ENCODE measurements at places on chromosomes 12 and 14. TPM values are rescaled to one million over a fixed set of nuclear protein-coding genes. Genes with fewer than 3 reads are reported as not detected.

Gene ETFBKMT
- 4.0 TPM for total RNA-seq

Gene SP1
- 91.1 TPM for total RNA-seq

Gene ASCL1
- total RNA-seq, result 0.15 TPM

Gene ART4
- total RNA-seq, result 3.7 TPM

Gene SLC2A14
- total RNA-seq, result not detected

DNA sequence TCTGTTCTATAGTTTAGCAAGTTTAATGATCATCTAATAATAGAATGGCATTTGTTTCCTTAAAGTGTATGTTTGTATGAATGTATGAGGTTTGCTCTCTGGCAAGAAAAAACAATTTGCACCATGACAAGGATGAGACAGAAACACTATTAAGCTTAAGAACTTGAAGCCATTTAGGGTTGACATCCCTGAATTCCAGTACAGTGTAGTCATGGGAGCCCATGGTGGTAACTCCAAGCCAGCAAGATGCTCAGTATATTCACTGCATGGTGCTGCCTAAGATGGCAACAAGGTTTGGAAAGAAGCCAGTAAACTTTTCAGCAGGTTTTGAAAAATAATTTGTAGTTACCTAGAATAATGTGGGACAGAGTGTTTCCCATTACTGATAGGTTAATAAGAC lies 158.6 kb downstream of the PRIMA1 start:
- DNase-seq, result no peak
- no peaks in the 10 kb centered on the region for H3K27me3 ChIP-seq
- no peaks in the 10 kb centered on the region for H3K36me3 ChIP-seq
- H3K27ac ChIP-seq, result no peak overlapping the region

DNA sequence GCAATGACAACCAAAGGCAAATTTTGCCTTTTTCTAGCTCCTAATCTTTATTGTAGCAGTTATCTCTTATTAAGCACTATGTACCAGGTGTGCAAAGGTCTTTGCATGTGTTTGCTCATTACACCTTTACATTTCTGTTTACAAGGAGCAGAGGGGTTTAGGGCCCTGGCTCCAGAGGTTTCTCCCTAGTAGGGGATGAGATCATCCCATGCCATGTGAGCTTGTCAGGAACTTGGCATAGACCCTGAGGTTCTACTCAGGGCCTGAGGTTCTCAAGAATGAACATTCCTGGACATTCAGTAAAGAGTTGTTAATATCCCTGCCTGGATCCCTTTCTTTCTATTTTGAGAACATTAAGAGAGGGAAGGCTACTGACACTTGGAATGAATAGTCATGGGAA lies 292.0 kb downstream of the RPAP3 start:
- DNase-seq, result no peak
- no peak overlapping the region for H3K4me3 ChIP-seq
- H3K4me1 ChIP-seq, result peaks cover under 1% of the 10 kb centered on the region
- no peaks in the 10 kb centered on the region for H3K27me3 ChIP-seq
- no peaks in the 10 kb centered on the region for H3K36me3 ChIP-seq

DNA sequence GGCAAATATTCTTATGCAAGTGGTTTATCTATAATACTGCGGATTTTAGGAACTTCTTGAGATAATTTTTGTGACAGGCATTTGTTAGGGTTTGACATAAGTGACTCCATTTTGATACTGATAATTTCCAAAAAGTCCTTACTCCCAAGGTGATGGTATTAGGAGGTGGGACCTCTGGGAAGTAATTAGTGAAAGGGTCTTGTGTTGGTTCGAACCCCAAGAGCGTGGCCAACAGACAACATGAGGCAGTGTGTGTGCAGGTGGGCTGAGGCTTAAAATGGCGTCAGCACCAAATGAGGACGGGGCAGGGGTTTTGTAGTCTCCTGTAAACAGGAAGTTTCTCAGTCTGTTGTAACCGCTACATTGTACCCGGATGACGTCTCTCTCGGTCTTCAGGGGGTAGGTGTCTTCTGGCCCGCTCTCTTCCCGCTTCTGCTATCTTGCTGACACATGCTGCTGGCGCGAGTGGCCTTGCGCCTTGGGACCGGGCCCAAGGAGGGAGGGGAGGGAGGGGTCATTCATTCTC lies 1.7 kb upstream of the C12orf43 start:
- no peaks in the 10 kb centered on the region for H3K27me3 ChIP-seq
- no peak for DNase-seq
- H3K36me3 ChIP-seq, result peaks cover 3% of the 10 kb centered on the region
- no peak overlapping the region for H3K4me3 ChIP-seq

DNA sequence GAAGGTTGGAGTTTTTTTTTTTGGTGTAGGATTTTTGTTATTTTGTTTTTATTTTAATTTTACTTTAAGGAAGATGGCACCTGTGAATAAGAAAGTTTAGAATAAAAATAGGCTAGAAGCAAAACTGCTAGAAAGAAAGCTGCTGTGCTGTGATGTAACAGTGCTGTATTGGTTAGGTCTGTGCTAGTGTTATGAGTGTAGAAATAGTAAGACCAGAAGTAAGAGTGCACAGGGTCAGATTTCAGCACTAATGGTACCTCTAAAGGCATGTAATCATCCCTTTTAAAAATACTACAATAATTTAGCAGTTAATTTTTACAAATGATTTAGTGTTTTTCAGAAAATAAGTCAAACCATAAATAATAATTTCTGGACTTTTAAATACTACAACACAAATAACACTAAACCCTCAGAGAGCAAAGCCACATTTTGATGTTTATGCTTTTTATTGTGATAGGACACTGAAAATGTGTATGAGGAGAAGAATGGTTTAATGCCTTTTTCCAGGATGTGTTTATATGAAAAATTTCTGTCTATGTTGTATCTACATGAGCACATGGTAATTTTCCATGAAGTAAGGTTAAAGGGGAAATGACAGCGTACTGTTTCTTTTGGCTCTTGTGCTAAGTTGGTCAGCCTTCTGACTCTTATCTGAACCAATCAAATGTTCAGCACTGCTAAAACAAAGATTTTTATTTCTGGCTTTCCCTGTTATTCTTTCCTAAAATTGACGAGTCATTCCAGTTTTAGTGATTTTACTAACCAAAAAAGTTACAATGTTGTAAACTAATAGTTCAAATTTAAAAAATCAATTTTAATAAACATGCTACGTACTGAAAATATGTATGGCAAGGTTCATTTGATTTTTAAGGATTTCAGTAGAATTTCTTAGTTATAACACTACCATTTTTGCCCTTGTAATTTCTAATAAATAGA lies 96.1 kb downstream of the PPHLN1 start:
- no peak overlapping the region for H3K27ac ChIP-seq
- no peaks in the 10 kb centered on the region for H3K27me3 ChIP-seq
- no peak overlapping the region for H3K4me3 ChIP-seq
- H3K4me1 ChIP-seq, result peaks cover 8% of the 10 kb centered on the region
- no peak for DNase-seq

DNA sequence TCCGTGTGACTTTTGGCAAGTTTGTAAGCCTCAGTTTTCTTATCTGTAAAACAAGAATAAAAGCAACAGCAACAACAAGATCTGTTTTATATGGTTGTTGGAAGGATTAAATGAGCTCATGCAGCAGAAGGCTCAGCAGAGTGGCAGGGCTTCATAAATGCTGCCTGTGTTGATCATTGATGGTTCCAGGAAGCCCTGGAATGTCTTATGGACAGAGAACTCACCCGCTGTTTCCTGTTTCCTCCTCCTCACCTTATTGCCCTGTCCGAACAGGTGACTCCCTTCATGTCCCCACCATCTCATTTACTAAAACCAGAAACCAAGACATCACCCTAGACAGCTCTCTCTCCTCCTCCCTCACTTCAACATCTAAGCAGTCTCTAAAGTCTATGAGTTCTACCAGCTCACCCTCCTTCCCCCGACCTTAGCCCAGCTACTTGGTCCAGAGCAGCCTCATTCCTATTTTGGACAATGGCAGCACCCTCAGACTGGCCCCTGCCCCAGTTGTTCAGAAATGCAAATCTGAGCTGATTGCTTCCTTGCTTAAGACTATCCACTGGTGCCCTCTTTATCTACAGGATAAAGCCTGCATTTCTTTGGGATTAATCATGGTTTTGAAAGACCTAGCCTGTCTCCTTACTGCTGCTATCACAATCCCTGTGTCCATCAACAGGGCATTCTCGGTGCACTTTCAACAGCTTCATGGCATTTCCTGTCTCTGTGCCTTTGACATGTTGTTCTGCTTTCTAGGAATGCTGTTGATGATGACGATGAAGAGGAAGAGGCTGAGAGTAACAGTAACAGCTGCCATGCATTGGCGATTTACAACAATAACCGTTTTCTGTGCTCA lies 21.4 kb upstream of the GSG1 start:
- no peaks in the 10 kb centered on the region for H3K27me3 ChIP-seq
- H3K27ac ChIP-seq, result no peak overlapping the region
- H3K4me1 ChIP-seq, result no peaks in the 10 kb centered on the region

DNA sequence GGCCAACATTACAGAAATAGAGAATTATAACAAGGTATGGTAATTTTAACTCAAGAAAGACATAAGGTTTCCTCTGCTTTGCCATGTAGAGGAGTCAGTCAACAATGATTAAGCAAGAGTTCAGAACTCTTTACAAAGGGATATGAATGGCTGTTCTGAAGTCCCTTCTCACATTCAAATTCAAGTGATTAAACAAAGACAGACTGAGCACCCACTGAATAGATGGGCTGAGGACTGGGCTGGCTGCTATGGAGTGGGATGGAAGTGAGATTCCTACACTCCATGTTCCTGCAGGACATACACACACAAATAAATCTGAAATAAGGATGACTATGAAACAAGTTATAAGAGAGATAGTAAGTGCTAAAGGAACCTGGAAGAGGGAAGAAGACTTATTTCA lies 199.0 kb upstream of the GRIP1 start:
- no peaks in the 10 kb centered on the region for H3K27me3 ChIP-seq
- no peak overlapping the region for H3K27ac ChIP-seq
- no peaks in the 10 kb centered on the region for H3K4me1 ChIP-seq
- DNase-seq, result no peak

GRCh38 chr12:43052441-43052840 lies 462.9 kb upstream of the PRICKLE1 start:
- H3K36me3 ChIP-seq, result no peaks in the 10 kb centered on the region
- no peaks in the 10 kb centered on the region for H3K27me3 ChIP-seq
- H3K4me1 ChIP-seq, result no peaks in the 10 kb centered on the region
- DNase-seq, result no peak
- no peak overlapping the region for H3K4me3 ChIP-seq

GRCh38 chr14:58138714-58139482 lies 13.1 kb downstream of the ARMH4 start:
- no peak overlapping the region for H3K4me3 ChIP-seq
- no peaks in the 10 kb centered on the region for H3K36me3 ChIP-seq
- DNase-seq, result no peak
- no peak overlapping the region for H3K27ac ChIP-seq
- H3K4me1 ChIP-seq, result no peaks in the 10 kb centered on the region
- H3K27me3 ChIP-seq, result no peaks in the 10 kb centered on the region

DNA sequence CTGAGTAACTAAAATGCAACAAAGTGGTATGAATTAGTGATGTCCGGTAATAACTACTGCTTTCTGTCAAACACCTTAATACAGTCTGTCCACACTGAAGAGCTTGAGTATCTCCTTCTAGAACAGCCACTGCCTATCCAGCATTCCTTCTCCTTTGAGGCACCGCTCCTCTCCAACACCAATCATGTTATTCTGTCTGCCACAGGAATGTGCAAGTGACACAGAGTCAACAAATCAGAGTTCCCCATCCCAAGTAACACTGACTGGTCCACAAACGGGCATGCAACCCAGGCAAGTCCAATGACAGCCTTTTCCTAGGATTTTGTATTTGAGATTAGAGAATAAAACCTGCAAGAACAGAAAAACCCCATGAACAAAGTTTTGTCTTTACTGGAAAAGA lies 3.8 kb downstream of the GXYLT1 start:
- peaks cover 35% of the 10 kb centered on the region for H3K4me1 ChIP-seq
- no peaks in the 10 kb centered on the region for H3K36me3 ChIP-seq
- DNase-seq, result no peak
- no peaks in the 10 kb centered on the region for H3K27me3 ChIP-seq
- H3K27ac ChIP-seq, result no peak overlapping the region
- H3K4me3 ChIP-seq, result no peak overlapping the region

- no peaks in the 10 kb centered on the region for H3K4me1 ChIP-seq
- no peaks in the 10 kb centered on the region for H3K27me3 ChIP-seq
- no peak overlapping the region for H3K27ac ChIP-seq
Measured at GRCh38 chr12:5864972-5865371, 80.1 kb downstream of the ANO2 start.

DNA sequence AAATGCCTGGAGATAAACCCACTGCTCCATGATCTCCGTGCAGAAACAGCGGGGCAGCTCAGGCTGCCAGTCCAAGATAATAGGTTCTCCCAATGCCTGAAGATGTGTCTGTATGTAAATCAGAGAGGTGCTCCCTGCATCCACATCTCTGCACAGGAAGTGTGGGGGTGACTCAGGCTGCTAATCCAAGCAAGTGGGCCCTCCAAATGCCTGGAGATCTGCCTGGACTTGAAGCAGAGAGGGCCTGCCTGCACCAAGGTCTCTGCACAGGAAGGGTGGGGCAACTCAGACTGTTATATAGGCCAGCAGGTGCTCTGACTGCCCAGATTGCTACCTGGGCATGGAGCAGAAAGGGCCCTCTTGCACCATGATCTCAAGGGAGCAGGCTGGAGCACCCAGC lies 504.7 kb downstream of the LRFN5 start:
- H3K36me3 ChIP-seq, result no peaks in the 10 kb centered on the region
- DNase-seq, result no peak
- no peaks in the 10 kb centered on the region for H3K27me3 ChIP-seq
- H3K4me1 ChIP-seq, result no peaks in the 10 kb centered on the region
- no peak overlapping the region for H3K4me3 ChIP-seq
- no peak overlapping the region for H3K27ac ChIP-seq

DNA sequence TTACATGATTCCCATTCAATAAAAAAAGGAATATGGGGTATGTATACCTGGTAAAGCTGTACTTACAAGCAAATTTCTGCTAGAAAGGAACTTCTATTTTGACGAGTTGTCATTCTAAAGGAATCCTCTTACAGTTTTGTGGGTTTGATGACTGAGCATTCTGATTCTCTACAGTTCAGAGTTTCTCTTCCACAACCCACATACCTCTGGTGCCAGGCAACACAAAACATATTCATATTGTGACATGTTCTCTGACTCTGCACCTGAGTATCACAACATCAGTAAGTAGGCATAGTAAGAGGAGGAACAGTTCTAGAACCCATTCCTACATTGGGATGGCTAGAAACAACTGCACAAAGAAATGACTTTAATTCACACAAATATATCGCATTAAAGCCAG lies 636.6 kb downstream of the MED13L start:
- H3K36me3 ChIP-seq, result no peaks in the 10 kb centered on the region
- H3K27me3 ChIP-seq, result no peaks in the 10 kb centered on the region
- H3K4me1 ChIP-seq, result no peaks in the 10 kb centered on the region

DNA sequence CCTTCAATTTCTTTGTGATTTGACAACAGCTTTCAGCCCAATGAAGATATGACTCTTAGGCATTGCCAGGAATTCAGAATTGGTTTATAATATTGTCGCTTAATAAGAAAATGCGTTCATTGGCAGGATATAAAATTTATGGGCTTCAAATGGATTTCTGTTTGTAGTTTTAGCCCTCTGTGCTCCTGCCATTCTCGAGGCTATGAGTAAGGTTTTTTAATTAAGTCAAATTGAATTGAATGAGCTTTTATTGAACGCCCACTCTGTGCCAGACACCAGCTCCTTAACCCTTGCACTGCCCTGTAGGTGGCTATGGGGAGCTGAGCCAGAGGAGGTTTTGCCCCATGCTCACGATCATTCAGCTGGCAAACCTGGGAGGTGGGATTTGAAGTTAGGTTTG lies 115.1 kb downstream of the SLC25A47 start:
- DNase-seq, result no peak
- no peak overlapping the region for H3K27ac ChIP-seq
- H3K4me3 ChIP-seq, result no peak overlapping the region
- no peaks in the 10 kb centered on the region for H3K27me3 ChIP-seq

GRCh38 chr14:95895720-95896119 lies 19.1 kb downstream of the TUNAR start:
- no peak overlapping the region for H3K4me3 ChIP-seq
- no peaks in the 10 kb centered on the region for H3K4me1 ChIP-seq
- no peak overlapping the region for H3K27ac ChIP-seq
- H3K36me3 ChIP-seq, result no peaks in the 10 kb centered on the region
- peaks cover 4% of the 10 kb centered on the region for H3K27me3 ChIP-seq

Measured in lower lobe of right lung (tissue), 2 donors.